ENCODE measurements at places on chromosomes 5 and 9.

DNA sequence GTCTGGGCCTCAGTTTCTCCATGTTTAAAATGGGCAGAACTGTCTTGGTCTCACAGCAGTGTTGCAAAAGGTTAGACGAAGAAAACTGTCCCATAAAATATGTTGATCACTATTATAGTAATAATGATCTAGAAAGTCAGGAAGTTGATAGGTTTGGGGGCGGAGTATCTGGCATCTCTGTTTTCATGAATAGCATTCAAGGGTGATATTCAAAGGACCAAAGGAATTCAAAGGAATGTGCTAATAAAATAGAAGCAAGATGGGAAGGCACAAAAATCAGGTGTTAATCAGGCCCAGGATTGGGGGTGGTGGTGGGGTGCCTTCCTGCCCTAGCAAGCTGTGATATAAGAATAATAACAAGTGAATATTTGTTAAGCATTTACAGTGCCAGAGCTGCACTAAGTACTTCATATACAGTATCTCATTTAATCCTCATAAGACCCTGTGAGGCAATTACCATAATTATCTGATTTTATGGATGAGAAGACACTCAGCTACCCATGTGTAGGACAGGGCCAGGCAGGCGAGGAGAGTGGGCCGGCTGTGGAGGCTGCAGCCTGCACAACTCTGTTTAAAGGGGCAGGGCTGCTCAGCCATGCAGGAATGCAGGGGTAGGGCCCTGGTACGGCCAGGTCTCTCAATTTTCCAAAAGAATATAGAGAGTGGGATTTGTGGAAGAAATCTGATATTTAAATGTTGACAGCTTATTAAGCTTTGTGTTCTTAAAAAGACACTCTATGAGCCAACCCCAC is 142.0 kb upstream of the PANK3 start:
- DNase-seq: no peak

DNA sequence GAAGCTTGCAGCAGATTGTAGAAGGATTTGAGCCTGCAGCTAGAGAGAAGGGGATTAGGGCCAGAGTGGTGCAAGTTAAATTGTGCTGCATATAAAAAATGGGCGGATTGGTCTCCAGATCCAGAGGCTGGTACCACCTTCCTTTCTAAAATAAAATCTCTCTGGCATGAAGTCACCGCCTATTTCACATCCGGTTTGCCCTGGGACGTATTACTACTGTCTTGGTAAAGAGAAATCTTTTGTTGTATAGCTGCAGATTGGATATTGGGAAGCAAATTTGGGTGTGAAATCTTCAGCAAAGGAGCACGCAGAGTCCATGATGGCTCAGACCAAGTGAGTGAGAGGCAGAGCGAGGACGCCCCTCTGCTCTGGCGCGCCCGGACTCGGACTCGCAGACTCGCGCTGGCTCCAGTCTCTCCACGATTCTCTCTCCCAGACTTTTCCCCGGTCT is at the start of gene GABRA1:
TSS of gene GABRA1 (plus strand) at position 180 of the 451 bp plus-strand sequence. CDS start 2,691 bp downstream, outside the sequence.
- DNase-seq: no peak

GRCh38 chr5:135386096-135386495 is 12.9 kb downstream of the MACROH2A1 start:
- no peak for DNase-seq

- DNase-seq: no peak
Observed at GRCh38 chr9:6449645-6450044, 36.6 kb downstream of the UHRF2 start.

GRCh38 chr9:130089141-130089540 is 35.4 kb downstream of the GPR107 start:
- DNase-seq: no peak

DNA sequence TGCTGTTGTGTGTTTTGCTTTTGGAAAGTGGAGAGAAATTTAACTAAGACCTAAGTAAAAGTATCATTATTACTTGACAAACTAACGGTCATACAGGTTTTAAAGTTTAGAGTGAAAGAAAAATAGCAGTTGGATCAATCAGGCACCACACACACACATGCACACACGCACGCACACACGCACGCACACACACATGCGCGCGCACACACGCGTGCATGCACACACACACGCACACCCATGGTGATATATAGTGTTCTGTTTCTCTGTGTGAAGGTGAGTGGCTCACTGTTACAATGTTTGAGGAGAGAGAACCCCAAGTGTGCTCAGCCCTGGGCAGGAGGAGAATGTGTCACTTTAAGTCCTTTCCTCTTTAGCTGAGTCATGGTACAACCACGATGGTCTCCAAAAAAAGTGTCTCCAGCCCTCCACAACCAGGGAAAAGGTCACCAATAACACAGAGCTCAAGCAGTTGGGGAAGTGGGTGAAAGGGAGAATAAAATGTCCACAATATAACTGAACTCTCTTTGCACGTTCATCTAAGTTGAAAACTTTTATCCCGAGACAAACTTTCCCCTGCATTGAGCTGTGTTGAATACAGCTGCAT is 3.2 kb downstream of the ZNF366 start:
- no peak for DNase-seq
